ENCODE measurements at places on chromosomes 16 and 17.

GRCh38 chr17:4008082-4008435 lies 43.8 kb upstream of the ATP2A3 start:
- no peak for DNase-seq

- DNase-seq, result no peak
These were observed 30.9 kb upstream of the HLF start for GRCh38 chr17:55233840-55234239.

- DNase-seq, result no peak
These were observed 15.5 kb downstream of the MXRA7 start for GRCh38 chr17:76695059-76695831.

DNA sequence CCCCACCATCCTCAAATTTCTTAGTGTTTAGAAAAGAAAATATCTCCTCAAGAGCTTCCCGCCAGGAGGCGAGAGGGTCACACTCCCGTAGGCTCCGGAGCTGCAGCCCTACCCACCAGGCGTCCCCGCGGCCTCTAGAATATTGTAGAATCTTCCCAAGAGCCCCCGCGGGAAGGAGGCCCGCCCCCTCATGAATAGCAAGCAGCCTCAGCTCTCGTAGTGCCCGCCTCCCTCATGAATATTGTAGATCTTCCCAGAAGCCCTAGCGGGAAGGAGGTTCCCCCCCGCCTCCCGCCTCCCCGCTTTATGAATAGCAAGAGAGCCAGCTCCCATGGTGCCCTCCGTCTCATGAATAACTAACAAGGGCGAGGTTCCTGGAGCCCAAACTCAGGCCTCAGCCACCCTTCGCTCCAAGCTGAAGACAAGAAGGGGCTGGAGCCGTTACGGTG lies at the start of gene FBXO47:
Gene FBXO47 (minus strand): TSS at position 114 of the 449 bp plus-strand sequence. CDS start 4,378 bp downstream, outside the sequence.
- DNase-seq, result no peak

- no peak for DNase-seq
These were observed 68.8 kb upstream of the RCVRN start for GRCh38 chr17:9973669-9974447.

GRCh38 chr17:74016461-74016860 lies 187.0 kb upstream of the RPL38 start:
- DNase-seq, result no peak

- no peak for DNase-seq
These were observed 40.6 kb downstream of the PRKCB start for GRCh38 chr16:23876256-23876896.

- DNase-seq, result no peak
These were observed 60.4 kb downstream of the ZFHX3 start for GRCh38 chr16:72987480-72987901.

GRCh38 chr17:17518014-17518413 lies 21.8 kb upstream of the RASD1 start:
- DNase-seq, result no peak

GRCh38 chr17:51706093-51706492 lies 445.7 kb downstream of the UTP18 start:
- DNase-seq, result no peak

GRCh38 chr17:82152114-82152513 lies 54.1 kb upstream of the FASN start:
- no peak for DNase-seq

- no peak for DNase-seq
These were observed 59.3 kb downstream of the TMEM132E start for GRCh38 chr17:34638526-34639260.

DNA sequence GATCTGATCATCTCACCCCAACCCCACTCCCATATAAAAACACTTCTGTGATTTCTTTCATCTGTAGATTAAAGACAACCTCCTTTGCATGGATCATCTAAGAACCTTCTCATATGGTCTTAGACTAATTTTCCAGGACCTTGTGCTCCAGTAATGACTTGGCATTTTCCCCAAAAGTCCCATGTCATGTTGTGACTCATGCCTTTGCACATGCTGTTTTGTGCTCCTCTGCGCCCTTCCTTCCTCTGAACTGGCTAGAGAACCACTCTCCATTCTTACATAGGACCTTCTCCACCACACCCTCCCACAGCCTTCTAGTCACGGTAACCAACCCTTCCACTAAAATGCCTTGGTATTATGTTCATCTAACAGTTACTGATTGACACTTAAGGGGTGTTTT lies 99.5 kb upstream of the AXIN2 start:
- no peak for DNase-seq

- no peak for DNase-seq
These were observed 208.3 kb downstream of the C16orf95 start for GRCh38 chr16:87108941-87109340.

DNA sequence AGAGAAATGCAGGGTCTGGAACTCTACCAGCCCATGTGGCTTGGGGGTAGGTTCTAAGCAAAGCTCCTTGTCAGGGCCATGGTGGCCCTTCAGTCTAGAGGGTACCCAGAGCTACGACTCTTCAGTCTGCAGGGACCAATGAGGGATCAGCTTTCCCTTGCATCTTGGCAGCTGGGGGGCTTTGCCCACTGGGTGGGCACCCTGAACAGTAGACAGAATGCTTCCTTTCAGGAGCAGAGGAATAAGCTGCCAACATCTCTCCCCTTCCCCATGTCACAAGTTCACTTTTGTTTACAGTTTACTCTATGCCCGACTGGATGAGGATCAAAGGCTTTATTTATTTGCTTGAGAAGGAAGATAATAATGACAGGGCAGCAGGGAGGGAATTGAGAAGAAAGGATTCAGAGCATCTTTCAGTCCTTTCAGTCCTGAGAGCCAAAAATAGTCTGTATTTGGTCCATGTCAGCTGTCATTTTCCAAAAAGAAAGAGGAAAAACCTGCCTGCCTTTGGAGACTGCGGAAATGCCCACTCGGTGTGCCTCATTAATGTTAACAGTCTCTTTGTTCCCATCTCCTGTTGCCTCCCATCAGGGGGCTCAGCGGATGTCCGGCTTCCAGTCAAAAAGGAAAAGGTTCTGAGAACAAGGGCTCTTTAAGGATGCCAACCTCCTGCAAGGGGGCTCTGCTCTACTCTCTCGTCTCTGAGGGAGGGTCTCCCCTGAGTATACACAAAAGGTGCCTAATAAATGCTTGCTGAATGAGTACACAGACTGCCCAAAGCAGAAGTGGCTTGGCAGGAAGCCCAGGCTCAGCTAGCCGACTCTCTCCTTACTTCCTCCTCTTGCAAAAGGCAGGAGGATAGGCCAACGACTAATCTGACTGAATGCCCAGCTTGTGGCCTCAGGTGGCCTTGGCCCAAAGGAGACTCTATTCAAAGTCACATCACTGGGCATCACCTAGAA lies 17.1 kb downstream of the TRAF4 start:
- DNase-seq, result no peak

GRCh38 chr16:72975809-72976437 lies 72.0 kb downstream of the ZFHX3 start:
- DNase-seq, result no peak

- no peak for DNase-seq
These were observed 556.9 kb upstream of the CDH5 start for GRCh38 chr16:65809627-65810026.

- DNase-seq, result no peak
These were observed 48.3 kb upstream of the BAHCC1 start for GRCh38 chr17:81346908-81347349.

DNA sequence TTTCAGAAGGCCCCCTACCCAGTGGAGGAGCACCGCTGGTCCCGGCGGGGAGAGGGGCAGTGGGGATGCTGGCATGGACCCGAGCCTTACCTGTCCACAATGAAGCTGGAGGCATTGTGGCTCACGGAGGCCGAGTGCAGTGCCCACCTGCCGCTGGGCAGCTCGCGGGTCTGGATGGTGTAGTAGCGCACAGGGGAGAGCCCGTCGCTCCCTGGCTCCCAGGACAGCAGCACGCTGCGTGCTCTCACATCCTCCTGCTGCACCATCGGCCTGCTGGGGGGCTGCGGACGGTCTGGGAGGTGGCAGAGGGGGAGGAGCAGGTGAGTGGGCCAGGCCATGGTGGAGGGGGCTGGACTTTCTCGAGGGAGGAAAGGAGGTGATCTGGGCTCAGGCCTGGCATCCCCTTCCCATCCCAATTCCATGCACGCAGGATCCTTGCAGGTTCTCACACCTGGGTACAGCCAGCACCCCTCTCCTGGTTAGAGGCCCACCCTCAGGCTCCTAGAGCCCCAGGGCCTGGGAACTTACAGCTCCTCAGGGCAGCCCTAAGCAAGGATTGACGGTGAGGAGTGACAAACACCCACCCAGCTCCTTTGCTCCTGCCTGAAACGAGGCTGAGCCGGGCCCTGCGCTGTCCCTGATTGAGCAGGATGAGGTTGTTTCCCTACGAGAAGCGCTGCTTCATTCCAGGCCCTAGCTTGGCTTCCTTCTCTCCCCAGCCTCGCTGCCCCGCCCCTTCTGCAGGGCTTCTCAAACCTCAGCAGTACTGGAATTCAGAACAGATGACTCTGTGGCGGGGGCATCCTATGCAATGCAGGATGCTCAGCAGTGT lies 76.2 kb upstream of the CDC42EP4 start:
- DNase-seq, result no peak

DNA sequence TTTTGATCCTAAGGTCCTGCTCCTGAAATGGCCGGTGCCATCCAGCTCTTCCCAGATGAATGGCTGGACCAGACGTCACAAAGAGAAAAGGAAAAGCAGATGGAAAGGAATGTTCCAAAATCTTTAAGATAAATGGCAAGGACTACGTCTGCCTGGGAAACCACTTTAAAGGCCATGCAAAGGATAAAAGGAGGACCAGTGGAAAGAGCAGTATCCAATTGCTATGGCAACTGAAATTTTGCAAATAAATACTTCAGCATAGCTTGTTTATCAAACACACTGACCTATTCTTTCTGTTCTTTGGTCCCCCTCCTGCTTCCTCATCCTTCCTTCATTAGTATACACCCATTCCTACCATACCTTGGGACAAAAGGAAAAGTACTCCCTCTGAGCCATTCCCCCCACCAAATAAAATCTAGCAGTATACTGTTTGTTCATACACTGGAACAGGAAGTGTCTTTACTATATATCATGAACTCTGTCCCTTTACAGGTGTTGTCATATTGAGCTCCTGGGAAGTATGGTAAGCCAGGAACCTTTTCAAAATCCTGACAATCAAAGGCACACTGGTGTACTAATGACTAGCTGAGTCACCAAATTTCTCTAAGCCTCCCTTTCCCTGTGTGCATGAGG lies 37.2 kb upstream of the NUFIP2 start:
- no peak for DNase-seq

GRCh38 chr16:85568519-85568918 lies 44.6 kb upstream of the GSE1 start:
- DNase-seq, result no peak

DNA sequence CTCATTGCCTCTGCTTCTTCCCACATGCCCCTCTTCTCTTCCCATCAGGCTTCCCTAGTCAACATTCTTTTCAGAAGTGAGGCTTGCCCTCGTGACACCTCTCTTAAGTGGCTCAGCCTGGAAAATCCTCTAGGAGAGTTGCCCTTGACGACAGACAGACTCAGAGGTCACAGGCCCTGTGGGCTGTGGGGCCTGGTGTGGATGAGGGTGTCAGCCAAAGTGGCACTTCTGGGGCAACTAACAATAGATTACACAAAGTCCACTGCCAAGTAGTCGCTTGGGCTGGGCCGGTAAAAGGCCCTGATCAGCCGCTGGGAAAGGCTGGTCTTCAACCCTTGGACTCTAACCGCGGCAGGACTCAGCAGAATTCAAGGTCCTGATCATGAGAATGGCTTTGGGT lies 33.7 kb upstream of the METTL16 start:
- DNase-seq, result no peak

- no peak for DNase-seq
These were observed 167.1 kb downstream of the KCNJ2 start for GRCh38 chr17:70336411-70336810.

- no peak for DNase-seq
These were observed 3.1 kb upstream of the ADORA2B start for GRCh38 chr17:15941781-15942180.

DNA sequence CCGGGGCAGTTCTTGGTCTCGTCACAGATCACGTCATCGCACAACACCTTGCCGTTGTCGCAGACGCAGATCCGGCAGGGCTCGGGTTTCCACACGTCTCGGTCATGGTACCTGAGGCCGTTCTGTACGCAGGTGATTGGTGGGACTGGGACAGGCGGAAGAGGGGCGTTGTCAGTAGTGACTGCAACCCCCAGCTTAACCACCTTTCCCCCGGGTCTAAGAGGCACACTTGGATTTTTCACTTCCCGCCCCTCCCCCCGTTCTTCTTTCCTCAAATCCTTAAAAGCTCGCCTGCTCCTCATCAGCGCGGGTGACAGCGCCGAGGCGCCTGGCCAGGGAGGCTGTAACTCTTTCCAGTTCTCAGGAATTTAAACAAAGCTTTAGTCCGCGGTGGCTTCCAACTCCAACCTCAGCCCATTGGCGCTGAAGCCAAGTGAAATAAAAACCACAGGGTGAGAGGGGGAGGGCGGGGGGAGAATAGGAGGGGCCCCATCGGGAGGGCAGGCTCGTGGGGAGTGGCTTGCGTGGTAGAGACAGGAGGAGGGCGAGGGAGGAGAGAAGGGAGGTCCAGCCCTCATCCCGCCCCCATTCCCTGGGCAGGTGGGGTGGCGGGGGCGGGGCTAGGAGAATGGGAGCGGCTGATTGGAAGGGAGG lies 1.5 kb downstream of the COL1A1 start:
- DNase-seq, result no peak

- DNase-seq, result no peak
These were observed 21.1 kb downstream of the KATNB1 start for GRCh38 chr16:57756424-57757325.

GRCh38 chr16:2246301-2246885 lies 5.0 kb downstream of the ECI1 start:
- no peak for DNase-seq

- DNase-seq, result no peak
These were observed 70.5 kb downstream of the GAS7 start for GRCh38 chr17:10127819-10128425.

- DNase-seq, result no peak
These were observed 410.7 kb upstream of the GOT2 start for GRCh38 chr16:59144841-59145240.

DNA sequence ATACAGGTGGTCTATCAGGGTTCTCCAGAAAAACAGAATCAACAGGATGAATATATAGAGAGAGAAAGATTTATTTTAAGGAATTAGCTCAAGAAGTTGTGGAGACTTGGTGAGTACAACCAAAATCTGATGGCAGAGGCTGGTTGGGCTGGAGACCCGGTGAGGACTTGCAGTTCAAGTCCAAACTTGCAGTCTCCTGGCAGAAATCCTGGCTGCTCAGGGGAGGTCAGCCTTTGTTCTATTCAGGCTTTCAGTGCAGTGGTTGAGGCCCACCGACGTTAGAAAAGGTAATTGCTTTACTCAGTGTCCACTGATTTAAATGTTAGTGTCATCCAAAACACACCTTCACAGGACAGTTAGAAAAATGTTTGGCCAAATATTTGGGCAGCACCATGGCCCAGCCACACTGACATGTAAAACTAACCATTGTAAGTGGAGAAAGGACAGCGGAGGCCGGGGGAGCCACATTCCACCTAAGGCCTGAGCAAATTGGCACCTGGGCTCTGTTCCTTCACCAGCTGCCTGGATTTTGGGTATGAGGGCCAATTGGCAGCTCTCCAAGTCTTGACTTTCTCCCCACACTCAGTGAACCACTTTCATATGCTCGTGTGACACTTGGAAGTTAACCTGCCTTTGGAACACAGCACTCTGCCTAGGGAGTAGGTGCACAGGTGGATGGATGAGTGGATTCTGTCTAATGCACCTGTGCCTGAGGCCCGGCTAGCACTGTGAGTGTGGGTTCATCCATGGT lies 54.7 kb downstream of the CACNG5 start:
- DNase-seq, result no peak

GRCh38 chr16:79155904-79156303 lies 444.6 kb downstream of the MAF start:
- no peak for DNase-seq

- no peak for DNase-seq
These were observed 256.9 kb downstream of the C16orf95 start for GRCh38 chr16:87060034-87060986.

- DNase-seq, result no peak
These were observed 200.4 kb downstream of the RAB11FIP4 start for GRCh38 chr17:31591924-31592323.

Data from cortex of kidney (tissue), 1 donor.